Activated T-cell treated with anti-CD3 and anti-CD28 coated beads, Interleukin-2, amount 50 U/mL, for 72 hours (primary cell): ENCODE measurements at places on chromosomes 5 and 9. TPM values are rescaled to one million over a fixed set of nuclear protein-coding genes. Genes with fewer than 3 reads are reported as not detected.

- no peak for DNase-seq
Observed at GRCh38 chr5:305459-305858, 16.1 kb upstream of the AHRR start.

DNA sequence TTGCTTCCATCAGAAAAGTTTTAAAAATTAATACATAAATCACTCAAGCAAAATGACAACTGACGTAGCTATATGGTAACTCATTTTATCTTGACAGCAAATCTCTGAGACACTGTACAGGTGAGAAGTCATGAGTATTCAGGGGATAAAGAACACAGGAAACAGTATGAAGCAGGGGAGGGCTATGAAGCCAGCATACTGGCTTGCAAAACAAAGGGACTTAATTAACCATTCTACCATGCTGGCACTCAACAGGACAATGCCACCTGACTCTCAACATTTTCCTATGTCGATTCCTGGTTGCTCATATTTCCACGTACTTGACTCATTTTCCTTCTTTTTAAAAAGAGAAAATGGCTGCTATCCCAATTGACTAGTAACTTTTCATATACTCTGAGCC lies 151.4 kb upstream of the RETREG1 start:
- no peak for DNase-seq

DNA sequence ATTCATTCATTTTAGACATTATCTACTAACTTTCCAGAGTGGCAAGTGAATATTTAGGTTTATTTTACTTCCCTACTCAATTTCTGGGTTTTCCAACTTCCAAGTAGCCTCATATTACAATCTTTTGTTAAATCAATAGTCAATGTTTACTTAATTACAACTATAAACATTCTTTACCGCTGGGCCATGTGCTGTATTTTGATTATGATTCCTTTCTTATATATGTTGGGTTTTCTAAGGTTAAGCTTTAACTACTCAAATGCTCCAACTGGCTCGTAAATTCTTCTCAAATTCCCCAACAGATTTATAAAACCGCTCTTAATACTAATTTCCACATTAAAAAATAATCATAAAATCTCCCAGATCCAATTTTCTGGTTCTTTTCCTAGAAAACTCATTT lies 110.1 kb upstream of the ABCA1 start:
- DNase-seq, result no peak

- no peak for DNase-seq
Observed at GRCh38 chr5:25295067-25295466, 650.3 kb upstream of the CDH10 start.

- no peak for DNase-seq
Observed at GRCh38 chr9:3950534-3950933, 349.3 kb downstream of the GLIS3 start.

GRCh38 chr5:55344392-55344992 lies 36.7 kb downstream of the MTREX start:
- DNase-seq, result peak; percentile 61

GRCh38 chr5:72840041-72840440 lies 23.6 kb downstream of the TNPO1 start:
- DNase-seq, result no peak

GRCh38 chr9:14935106-14935751 lies 25.0 kb upstream of the FREM1 start:
- DNase-seq, result no peak

- no peak for DNase-seq
Observed at GRCh38 chr9:14058325-14058688, 255.6 kb downstream of the NFIB start.

- DNase-seq, result peak; percentile 86
Observed at GRCh38 chr5:139774980-139775661, 20.5 kb upstream of the PSD2 start.

The SH3TC2 gene
- 0.24 TPM for total RNA-seq

The NRARP gene
- total RNA-seq, result 2.0 TPM

The TPRN gene
- total RNA-seq, result 13.3 TPM

The CNTLN gene
- 0.67 TPM for total RNA-seq
